ENCODE measurements at places on chromosomes 2 and 18. TPM values are rescaled to one million over a fixed set of nuclear protein-coding genes. Genes with fewer than 3 reads are reported as not detected.

UGT1A3 gene
- not detected for total RNA-seq

GRCh38 chr2:31233231-31233630, 721 bp upstream of the EHD3 start:
- peaks cover 20% of the 10 kb centered on the region for H3K4me1 ChIP-seq
- H3K27ac ChIP-seq: peak overlapping the region; percentile 45
- no peaks in the 10 kb centered on the region for H3K27me3 ChIP-seq
- H3K4me3 ChIP-seq: peak overlapping the region; percentile 70
- H3K36me3 ChIP-seq: no peaks in the 10 kb centered on the region

GRCh38 chr18:70520867-70521266, 232.0 kb downstream of the SOCS6 start:
- H3K27me3 ChIP-seq: no peaks in the 10 kb centered on the region
- H3K4me1 ChIP-seq: no peaks in the 10 kb centered on the region
- H3K27ac ChIP-seq: no peak overlapping the region
- no peaks in the 10 kb centered on the region for H3K36me3 ChIP-seq

GRCh38 chr2:181231886-181232621, 225.1 kb upstream of the ITGA4 start:
- H3K36me3 ChIP-seq: no peaks in the 10 kb centered on the region
- no peak for DNase-seq
- no peaks in the 10 kb centered on the region for H3K4me1 ChIP-seq

DNA sequence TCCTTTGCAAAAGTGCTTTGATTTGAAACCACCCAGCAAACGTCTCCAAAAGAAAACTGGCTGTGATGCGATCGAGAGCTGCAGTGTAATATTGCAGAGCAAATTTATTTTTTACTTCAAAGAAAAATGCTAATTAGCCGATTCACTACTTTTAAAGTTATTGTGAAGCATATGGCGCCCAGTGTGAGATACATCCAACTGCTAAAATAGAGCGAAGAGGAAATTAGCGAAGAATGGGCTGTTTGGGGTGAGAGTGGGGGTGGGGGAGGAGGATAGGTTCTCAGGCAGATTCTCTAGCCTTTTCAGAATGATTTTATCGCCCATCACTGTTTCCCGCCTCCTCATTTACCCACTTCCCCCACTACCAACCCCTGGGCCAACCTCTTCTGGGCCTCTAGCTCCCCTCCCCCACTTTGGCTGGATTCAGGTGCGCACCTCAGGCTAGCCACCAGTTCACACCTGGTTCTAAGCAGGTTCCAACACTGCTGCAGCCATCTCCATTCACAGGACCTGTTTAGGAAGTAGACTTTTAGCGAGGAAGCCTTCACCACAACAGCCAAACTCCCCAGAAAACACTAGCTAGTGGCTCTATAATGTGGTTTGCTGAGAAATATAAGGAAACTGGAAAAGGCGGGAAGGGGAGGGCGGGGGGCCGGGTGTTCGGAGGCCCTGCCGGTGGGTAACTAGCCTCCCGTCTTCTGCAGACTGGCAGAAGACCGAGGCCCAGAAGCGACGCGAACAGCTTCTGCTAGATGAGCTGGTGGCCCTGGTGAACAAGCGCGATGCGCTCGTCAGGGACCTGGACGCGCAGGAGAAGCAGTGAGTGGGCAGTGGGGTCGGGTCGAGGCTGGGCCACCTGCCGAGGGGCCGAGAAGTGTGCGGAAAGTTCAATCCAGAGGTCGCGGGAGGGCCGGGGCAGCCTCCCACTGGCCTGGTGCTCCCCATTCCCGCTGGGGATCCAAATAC, 6.0 kb upstream of the OTX1 start:
- H3K27ac ChIP-seq: no peak overlapping the region
- no peak overlapping the region for H3K4me3 ChIP-seq
- H3K4me1 ChIP-seq: peaks cover 26% of the 10 kb centered on the region

DNA sequence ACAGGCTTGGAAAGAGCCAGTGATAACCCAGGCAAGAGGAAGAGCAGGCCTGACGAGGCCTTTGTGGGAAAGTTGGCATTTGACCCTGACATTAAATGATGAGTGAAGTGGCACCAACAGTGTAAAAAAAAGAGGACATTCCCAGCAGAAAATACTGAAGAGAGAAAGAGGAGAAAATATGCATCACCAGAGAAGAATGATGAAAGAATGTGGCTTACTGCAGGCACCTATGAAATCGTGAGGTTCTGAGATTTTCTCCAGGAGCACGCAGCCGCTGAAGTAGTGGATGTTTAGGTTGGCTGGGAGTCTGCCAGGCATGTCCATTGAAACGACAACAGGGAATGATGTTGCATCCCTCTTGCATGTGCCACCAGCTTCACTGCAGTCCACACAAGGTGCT, 13.8 kb downstream of the EHD3 start:
- H3K4me1 ChIP-seq: no peaks in the 10 kb centered on the region
- no peak overlapping the region for H3K4me3 ChIP-seq
- H3K27me3 ChIP-seq: no peaks in the 10 kb centered on the region
- H3K36me3 ChIP-seq: peaks cover 21% of the 10 kb centered on the region
- no peak for DNase-seq
